ENCODE measurements at places on chromosomes 3 and 15.
A peak's percentile ranks its signal among the peaks of the same experiment; 100 is the strongest.

DNA sequence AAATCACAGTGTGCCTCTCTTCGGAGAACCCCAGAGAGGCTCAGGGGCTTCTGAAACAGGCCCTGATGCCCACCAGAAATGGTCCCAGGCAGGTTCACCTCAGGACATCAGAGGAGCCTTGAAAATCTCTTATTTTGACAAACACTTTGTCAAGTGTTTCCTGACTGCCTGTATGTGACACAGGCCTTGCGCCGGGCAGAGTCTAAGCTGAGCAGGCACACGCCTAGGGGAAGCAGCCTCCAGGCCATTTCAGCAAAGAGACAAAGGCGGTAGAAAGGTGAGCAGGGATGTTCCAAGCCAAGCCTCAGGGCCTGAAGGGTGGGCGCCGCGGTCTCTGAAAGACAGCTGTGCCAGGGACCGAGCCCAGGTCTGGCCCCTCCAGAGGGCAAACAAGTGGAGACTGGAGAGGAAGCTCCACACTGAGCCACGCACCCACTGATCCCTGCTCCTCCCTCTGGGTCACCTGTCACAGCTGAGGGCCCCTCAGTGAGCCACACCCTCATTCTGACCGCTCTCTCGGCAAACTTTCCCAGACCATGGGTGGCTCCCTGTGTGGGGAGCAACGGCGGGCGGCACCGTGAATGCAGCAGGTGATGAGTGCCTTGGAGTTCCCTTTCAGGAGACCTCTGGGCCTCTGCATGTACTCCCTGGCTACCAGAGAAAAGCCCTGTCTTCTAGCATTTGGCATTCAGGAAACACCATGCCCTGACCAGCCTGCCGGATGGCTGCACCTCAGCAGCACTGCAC is 136.1 kb downstream of the ADAMTS17 start:
- no peak for DNase-seq

- no peak for DNase-seq
Measured at GRCh38 chr3:171125010-171125409, 98.5 kb upstream of the SLC2A2 start.

DNA sequence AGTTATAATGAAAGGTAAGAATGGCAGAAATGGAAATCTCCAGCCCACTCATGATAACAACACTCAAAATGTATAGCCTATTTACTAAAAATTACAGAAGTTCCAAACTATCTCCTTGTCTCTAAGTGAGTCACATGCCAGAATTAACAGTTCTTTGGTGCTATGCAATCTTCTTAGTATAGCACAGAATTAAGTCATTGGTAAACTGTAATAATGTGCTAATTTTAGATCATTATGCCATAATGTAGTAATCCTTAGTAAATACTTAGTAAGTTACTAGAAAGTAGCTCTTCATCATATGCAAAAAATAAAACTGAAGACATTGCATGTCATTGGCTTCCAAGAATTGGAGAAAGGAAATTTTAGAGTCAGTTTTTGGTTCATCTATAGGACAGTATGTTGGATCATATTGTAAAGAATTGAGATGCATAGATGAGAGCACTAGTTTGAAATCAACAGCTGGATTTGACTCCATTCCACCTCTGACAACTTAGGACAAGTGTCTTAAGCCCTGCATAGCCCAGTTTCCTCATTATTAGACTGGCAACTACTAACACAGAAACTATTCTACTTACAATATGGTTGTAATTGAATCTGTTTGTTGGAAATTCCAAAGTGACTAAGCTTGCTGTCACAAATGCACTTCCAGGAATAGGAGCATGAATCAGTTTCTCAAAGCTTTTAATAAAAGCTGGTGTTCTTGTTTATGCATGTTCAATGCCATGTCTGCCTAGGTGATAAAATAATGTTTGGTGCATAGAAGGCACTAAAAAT is 40.1 kb upstream of the CD47 start:
- DNase-seq: no peak

DNA sequence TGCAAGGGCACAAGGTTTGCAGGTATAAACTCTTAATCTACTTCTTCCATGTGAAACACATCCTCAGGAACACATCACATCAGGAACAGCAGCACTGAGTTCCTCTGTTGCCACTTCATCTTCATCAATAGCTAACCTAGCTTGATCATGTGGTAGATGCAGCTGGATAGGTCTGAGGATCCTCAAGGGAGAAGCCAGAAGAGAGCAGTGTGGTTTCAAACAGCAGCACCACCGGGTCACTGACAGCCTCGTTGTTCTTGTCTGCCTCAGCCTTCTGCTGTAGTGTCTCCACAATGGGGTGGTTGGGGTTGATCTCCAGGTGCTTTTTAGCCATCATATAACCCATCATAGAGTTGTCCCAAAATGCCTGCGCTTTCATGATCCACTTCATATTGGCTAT is 58.8 kb downstream of the ADAM10 start:
- DNase-seq: no peak

DNA sequence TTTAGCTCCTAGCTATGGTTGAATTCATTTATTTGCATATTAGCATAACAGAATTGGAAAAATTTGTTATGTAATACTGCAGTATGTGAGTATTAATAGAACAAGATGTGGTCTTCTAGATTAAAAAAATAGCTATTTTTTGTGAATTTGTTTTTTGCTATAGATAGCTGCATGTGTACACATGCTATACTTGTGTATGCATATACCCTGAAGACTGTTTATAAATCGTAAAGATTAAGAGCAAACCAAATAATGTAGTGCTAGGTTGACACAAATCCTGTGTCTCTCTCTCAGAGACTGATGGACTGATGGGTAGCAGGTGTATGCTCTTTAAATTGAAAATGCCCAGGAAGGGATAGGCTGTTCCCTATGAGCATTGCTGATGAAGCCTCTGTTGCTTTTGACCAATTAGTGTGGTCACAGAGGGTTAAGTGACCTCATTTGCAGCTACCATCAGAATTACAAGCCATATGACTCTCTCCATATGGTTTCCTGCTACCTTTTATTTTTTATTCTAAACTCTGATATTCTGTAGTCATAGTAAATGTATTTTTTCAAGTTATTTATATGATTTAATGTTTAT is 9.0 kb downstream of the PLCL2 start:
- DNase-seq: no peak

DNA sequence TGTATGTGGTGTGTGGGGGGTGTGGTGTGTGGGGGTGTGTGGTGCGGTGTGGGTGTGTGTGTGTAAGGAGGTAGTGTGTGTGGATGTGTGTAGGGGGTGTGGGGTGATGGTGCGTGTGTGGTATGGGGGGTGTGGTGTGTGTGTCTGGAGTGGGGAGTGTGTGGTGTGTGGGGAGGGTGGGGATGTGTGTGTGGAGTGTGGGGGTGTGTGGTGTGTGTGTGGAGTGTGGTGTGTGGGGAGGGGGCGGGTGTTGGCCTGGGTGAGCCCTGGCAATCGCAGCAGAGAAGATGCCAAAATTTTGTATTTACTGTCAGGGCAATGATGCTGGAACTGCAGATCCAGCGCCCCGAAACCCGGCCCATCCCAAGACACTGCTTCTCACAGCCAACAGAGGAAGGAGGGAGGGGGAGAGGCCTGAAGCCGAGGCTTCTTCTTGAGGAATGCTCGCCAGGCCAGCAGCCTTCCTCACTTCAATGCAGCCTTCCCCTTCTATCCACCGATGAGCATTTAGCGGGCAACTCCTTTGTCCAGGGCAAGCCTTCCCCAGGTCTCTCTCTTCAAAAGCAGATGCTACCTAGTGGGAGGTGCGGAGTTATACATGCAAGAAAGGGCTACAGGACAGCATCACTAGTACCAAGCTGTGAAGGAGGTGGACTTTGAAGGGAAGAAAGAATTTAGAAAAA is 11.9 kb upstream of the SRP14 start:
- peak; percentile 51 for DNase-seq

DNA sequence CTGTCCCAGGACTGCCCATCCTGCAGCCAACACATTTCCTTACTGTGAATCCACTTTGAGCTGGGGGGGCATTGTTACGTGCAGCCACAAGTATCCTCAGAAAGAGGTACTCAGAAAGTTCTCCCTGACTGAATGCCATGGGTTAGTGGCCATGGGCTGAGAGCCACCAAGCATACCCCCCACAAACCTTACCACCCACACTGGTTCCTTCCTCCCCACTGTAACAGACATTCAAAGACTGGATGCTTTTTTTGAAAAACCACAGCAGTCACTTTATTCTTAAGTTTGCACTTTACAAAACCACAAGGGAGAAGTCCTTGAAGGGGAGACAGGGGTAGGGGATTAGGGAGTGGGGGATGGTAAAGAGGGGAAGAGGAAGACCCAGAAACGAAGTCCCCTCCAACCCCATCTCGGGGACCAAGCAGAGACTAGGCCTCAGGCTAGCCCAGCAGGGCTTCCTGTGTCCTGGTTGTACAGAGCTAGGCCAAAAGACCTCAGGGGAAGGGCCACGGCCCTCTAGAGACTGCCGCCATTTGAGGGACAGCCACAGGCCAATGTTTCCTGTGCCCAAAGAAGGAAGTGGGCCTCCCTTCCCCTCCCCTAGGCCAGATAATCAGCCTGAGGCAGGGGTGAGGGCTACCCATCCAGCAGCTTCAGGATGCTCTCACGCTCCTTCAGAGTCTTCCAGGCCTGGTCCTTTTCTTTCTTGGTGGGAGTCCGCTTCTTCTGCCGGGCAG is 10.1 kb upstream of the CAMK1 start:
- DNase-seq: no peak
